ENCODE measurements at places on chromosomes 6 and 20.

DNA sequence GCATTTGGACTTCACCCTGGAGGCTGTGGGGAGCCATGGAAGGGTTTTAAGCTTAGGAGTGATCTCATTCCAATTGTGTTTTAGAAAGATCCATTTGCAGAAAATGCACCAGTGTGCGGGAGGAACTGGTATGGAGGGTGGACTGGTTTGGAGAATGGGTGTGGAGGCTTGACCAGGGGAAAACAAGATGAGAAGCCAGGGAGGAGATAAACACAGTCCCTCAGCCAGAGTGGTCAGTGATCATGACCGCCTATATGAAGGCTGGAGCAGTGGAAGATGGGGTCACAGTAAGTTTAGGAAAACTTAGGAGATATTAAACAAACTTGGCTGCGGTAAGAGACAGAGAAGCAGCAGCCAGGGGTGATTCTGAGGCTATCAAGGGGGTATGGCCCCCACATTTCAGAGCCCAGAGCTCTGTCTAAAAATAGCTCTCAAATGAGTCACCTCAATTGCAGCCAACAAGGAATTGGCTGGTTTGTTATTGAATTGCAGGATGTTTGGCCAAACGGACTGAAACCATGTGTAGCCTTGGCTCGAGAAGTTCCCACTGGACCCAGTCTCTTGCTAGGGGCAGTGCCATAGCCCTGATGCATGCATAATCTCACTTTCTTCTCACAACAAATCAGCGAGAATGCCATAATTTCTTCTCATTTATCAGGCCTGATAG is 159.9 kb upstream of the TOP1 start:
- H3K36me3 ChIP-seq, result no peaks in the 10 kb centered on the region
- no peak for DNase-seq
- H3K4me3 ChIP-seq, result no peak overlapping the region
- no peak overlapping the region for H3K27ac ChIP-seq
- peaks cover 11% of the 10 kb centered on the region for H3K27me3 ChIP-seq

GRCh38 chr6:156146891-156147290 is 630.3 kb upstream of the ARID1B start:
- H3K4me3 ChIP-seq, result no peak overlapping the region
- no peaks in the 10 kb centered on the region for H3K27me3 ChIP-seq
- H3K27ac ChIP-seq, result no peak overlapping the region
- DNase-seq, result no peak

DNA sequence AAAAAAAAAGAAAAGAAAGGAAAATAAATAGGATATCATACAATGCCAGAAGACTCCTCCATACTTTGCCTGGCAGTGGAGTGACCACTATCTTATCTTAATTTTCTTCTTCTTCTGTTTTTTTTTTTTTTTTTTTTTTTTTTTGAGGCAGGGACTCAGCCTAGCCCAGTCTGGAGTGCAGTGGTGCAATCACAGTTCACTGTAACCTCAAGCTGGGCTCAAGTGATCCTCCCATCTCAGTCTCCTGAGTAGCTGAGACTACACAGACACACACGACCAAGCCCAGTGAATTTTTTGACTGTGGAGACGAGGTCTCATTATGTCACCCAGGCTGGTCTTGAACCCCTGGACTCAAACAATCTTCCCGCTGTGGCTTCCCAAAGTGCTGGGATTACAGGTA is 17.1 kb upstream of the MMP9 start:
- H3K27ac ChIP-seq, result no peak overlapping the region
- H3K36me3 ChIP-seq, result no peaks in the 10 kb centered on the region
- H3K4me3 ChIP-seq, result no peak overlapping the region
- no peak for DNase-seq

GRCh38 chr20:60760256-60761000 is 491.6 kb upstream of the CDH4 start:
- H3K4me3 ChIP-seq, result no peak overlapping the region
- peaks cover 6% of the 10 kb centered on the region for H3K27me3 ChIP-seq
- H3K4me1 ChIP-seq, result no peaks in the 10 kb centered on the region
- H3K36me3 ChIP-seq, result no peaks in the 10 kb centered on the region
- H3K27ac ChIP-seq, result no peak overlapping the region

GRCh38 chr6:166841216-166841615 is 115.1 kb downstream of the RNASET2 start:
- no peaks in the 10 kb centered on the region for H3K4me1 ChIP-seq
- DNase-seq, result no peak
- H3K4me3 ChIP-seq, result no peak overlapping the region
- no peak overlapping the region for H3K27ac ChIP-seq
- H3K27me3 ChIP-seq, result no peaks in the 10 kb centered on the region
- H3K36me3 ChIP-seq, result no peaks in the 10 kb centered on the region

GRCh38 chr6:151498327-151498726 is 4.5 kb downstream of the CCDC170 start:
- H3K27ac ChIP-seq, result no peak overlapping the region
- no peaks in the 10 kb centered on the region for H3K36me3 ChIP-seq

- no peak overlapping the region for H3K27ac ChIP-seq
- no peak for DNase-seq
- H3K4me3 ChIP-seq, result no peak overlapping the region
- H3K36me3 ChIP-seq, result no peaks in the 10 kb centered on the region
Measured at GRCh38 chr6:33751771-33752645, 5.3 kb upstream of the IP6K3 start.

DNA sequence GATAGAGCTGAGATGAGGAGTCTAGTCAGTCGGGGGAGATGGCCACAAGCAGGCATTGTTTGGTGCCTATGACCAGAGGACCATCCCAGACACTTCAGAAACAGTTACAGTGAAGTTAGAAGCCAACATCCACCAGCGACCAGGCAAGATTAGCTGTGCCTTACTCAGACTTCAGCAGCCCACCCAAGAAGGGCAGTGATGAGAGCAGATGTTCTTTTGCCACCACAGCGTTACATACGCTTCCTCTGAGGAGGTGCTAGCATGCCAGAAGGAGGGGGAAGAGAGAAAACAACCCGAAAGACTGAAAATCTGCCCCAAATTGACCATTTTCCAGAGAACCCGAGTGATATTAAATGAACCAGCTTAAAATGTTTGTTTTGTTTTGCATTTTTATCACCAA is 186.8 kb downstream of the PRL start:
- no peaks in the 10 kb centered on the region for H3K4me1 ChIP-seq
- no peaks in the 10 kb centered on the region for H3K27me3 ChIP-seq
- H3K4me3 ChIP-seq, result no peak overlapping the region
- H3K36me3 ChIP-seq, result no peaks in the 10 kb centered on the region
- no peak for DNase-seq
- H3K27ac ChIP-seq, result no peak overlapping the region

DNA sequence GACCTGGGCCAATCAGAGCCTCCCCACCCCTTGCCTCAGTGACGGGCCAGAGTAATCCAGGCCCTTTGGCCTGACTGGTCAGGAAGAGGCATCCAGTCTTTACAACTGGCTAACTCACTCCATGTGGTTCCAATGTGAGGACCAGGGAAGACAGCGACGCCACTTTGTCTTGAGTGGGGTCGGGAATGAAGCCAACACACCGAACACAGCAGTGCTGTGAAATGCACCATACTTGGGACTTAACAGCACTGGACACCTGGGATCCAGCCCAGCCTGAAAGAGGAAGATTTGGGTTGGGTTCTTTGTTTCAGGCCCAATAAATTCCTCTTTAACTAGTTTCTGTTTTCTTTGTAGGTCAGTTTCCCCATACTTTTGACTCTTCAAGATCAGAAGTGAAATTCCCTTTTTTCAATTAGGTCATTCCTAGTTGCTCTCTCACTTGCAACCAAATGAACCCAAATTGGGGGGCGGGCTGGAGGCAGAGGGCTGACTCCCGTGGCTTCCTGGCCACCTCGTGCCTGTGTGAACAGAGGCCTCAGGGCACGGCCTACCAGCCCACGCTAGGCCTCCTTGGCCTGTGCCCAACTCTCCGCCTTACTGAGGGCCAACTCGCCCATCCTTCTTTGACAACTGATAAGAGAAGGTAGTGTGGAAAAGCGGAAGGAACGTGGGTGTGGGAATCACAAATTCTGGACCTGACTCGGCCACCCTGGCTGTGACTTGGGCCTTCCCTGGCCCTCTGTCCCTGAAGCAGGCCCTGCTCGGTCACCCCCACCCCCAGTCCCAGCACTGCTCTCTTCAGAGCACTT is 17.1 kb downstream of the SULF2 start:
- peaks cover under 1% of the 10 kb centered on the region for H3K4me1 ChIP-seq
- no peak overlapping the region for H3K4me3 ChIP-seq
- H3K27me3 ChIP-seq, result no peaks in the 10 kb centered on the region
- DNase-seq, result no peak
- no peak overlapping the region for H3K27ac ChIP-seq

DNA sequence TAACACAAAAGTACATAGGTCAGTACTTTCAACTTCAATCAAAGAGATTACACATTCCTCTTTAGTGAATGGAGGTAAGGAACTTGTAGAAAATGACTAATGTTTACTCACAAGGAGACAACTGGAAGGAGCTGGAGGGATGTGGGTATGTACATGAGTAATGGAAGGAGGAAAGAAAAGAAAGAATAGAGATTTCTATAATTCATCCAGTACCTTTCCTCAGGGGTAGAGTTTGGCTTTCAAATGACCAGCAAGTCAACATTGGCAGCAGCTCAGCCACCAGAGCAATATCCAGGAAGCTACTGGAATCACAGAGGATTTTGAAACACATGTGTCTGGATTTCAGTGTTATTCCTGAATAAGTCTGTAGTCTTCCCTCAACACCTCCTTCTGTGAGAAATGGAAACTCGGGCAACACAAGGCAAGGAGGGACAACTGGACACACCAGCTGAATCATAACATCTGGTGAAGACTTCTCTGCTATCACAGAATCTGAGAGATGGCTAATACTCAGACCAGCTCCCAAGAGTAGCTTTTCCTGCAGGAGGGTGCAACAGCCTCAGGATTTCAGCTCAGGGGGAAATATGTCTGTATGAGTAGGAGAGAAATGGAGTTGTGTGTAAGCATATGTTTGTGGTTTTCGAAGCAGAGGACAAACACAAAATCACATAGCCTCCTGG is 98.8 kb downstream of the HAO1 start:
- DNase-seq, result no peak
- peaks cover 61% of the 10 kb centered on the region for H3K27me3 ChIP-seq
- H3K36me3 ChIP-seq, result no peaks in the 10 kb centered on the region
- no peak overlapping the region for H3K4me3 ChIP-seq

GRCh38 chr20:54535033-54535432 is 59.6 kb downstream of the DOK5 start:
- no peaks in the 10 kb centered on the region for H3K36me3 ChIP-seq
- no peaks in the 10 kb centered on the region for H3K27me3 ChIP-seq
- no peak for DNase-seq

GRCh38 chr6:109311471-109311870 is 70.8 kb downstream of the CD164 start:
- no peaks in the 10 kb centered on the region for H3K27me3 ChIP-seq
- H3K27ac ChIP-seq, result no peak overlapping the region
- no peaks in the 10 kb centered on the region for H3K36me3 ChIP-seq

- peaks cover 5% of the 10 kb centered on the region for H3K4me1 ChIP-seq
- no peak overlapping the region for H3K4me3 ChIP-seq
- DNase-seq, result no peak
- H3K36me3 ChIP-seq, result no peaks in the 10 kb centered on the region
Measured at GRCh38 chr6:20698675-20699074, 164.4 kb downstream of the CDKAL1 start.
